ENCODE measurements at places on chromosomes 6 and 20. TPM values are rescaled to one million over a fixed set of nuclear protein-coding genes. Genes with fewer than 3 reads are reported as not detected.

TRIM10 gene
- total RNA-seq = not detected

ATP6V1G2 gene
- 2.1 TPM for total RNA-seq

PTCRA gene
- total RNA-seq = not detected

SRSF6 gene
- total RNA-seq = 45.3 TPM

TNNC2 gene
- total RNA-seq = not detected

CALHM5 gene
- 5.0 TPM for total RNA-seq

EPM2A gene
- 6.7 TPM for total RNA-seq
